ENCODE measurements at places on chromosomes 12 and 14.

- no peak for DNase-seq
Observed at GRCh38 chr12:120698665-120699064, 11.6 kb upstream of the UNC119B start.

DNA sequence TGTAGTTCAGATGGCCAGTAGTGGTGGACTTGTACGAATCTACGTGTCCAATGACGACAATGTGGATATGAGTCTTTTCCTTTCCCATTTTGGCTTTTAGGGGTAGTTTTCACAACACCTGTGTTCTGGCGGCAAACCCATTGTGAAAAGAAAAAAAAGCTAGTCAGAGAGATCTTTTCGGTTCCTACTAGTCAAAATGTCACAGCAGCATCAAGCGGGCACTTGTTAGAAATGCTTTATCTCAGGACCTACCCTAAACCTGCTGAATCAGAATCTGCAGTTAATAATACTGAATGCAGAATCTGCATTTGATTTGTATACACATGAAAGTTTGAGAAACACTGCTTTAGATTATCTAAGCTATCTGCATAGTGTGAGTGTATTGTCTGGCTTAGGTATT lies 18.3 kb downstream of the AEBP2 start:
- no peak for DNase-seq

GRCh38 chr12:106027286-106027685 lies 111.5 kb downstream of the NUAK1 start:
- no peak for DNase-seq

- no peak for DNase-seq
Observed at GRCh38 chr14:22448035-22448904, 140.8 kb downstream of the DAD1 start.

DNA sequence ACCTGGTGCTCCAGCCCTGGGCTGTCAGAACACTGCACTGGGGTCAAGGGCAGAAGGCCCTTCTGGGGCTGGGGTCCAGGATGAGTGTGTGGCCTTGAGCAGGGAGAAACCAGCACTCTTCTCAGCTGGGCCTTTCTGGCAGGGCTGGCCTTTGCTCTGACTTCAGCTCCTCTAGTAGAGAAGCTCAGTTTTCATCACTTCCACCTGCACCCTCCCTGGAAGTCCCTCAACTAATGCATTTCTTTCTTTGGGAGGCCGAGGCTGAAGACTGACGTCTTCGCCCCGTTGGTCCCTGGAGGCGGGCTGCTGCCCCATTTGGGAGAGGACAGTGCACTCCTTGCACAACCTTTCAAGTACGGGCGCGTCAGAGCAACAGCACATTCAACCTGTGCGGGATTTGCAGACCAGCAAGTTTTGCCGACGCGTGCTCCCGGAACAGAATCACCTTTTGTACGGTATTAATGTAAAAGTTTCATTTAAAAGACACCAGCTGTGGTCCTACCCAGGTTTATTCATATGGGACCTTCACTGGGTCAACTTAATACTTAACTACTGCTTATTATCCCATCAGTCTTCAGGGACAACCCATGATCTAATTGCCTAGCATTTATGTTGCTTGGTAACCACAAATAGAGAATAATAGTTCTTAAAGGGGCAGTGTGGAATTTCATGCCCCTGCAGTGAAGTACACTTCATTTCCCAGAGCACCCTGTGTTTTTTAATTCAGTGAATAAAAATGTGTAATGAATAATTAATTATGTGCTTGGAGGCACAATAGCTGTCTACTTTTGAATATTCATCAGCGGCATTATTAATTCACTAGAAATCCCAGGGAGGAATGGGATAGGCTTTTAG lies 134.8 kb upstream of the VRK1 start:
- no peak for DNase-seq

GRCh38 chr14:76829650-76830421 lies 3.6 kb downstream of the LRRC74A start:
- no peak for DNase-seq

- DNase-seq, result no peak
Observed at GRCh38 chr14:68284834-68285233, 465.3 kb downstream of the RAD51B start.

- no peak for DNase-seq
Observed at GRCh38 chr14:33709711-33710110, 241.2 kb downstream of the EGLN3 start.

DNA sequence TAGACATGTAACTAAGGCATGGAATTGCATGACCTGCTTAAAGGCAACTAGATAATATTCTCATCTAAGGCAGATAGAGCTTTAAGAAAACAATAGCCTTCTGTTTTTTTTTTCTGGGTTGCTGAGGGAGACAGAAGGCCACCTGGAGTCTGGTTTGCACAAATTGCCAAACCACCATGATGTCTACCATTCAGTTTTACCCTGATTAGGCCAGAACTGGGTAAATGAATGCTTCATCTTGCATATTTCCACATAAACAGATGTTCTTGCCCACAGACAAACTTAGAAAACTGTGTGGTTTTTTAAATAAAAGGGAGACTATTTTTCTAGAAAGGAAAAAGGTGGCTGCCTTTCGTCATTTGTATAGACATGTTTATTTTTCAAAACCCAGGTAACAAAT lies 278.7 kb upstream of the PRICKLE1 start:
- DNase-seq, result no peak

DNA sequence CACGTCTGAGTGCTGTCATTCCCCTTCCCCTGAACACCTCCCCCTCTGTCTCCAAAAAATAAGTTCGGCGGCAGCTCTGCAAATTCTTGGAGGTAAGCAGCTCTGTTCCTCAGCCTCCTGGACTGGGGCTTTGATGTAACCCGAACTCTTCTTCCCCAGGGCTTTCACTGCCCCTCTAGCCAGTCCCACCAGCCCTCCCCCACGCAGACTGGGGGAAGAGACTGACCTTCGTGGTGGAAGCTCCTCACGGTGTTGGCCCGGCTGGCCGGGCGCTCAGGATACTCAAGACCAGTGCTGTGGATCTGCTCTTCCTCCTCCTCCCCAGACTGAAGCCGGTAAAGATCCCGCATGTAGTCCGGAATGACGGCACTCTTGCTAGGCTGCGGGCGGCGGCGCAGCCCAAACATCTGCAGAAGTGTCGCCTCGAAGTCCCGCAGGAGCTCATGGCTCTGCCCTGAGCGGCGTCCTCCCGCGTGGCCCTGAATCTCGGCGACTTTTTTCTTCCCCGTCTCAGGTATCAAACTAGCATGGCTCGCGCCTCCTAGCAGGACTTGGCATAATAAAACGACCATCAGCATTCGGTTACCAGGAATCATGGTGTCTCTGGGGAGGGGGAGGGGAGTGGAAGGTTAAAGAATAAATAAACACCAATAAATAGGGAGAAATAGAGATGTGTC lies 4.9 kb downstream of the BMP4 start:
- no peak for DNase-seq

GRCh38 chr12:44193281-44193680 lies 357.4 kb downstream of the TMEM117 start:
- DNase-seq, result no peak

GRCh38 chr14:95432144-95433093 lies 84.0 kb downstream of the SYNE3 start:
- no peak for DNase-seq

GRCh38 chr14:58872061-58872460 lies 234.3 kb downstream of the DACT1 start:
- no peak for DNase-seq

GRCh38 chr14:106511800-106512198 lies 985.4 kb downstream of the TMEM121 start:
- DNase-seq, result no peak

GRCh38 chr12:106079148-106079738 lies 59.5 kb downstream of the NUAK1 start:
- no peak for DNase-seq

GRCh38 chr14:39673270-39673711 lies 241.1 kb upstream of the FBXO33 start:
- no peak for DNase-seq

All from stimulated activated CD8-positive, alpha-beta memory T cell treated with anti-CD3 and anti-CD28 coated beads, Interleukin-4, amount 100 ng/mL, for 1 hour (primary cell).